ENCODE measurements at places on chromosomes 13 and 19.

DNA sequence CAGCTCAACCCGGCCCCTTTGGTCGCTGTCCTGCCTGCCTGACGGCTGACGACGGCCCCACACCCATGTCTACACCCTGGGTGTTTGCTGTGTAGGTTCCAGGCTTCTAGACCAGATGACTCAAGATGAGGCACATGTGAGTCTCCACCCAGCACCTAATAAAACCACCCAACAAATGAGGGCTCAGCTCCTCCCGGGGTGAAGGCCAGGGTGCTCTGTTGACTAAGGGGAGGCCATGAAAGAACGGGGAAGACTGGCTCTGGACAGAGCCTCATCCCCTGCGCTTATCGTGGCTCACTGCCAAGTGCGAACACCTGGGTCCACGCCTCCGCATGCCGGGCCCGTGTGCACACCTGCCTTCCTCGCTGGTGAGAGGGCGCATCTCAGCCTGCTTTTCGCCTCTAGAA, 39.6 kb downstream of the COL4A2 start:
- no peak for DNase-seq

DNA sequence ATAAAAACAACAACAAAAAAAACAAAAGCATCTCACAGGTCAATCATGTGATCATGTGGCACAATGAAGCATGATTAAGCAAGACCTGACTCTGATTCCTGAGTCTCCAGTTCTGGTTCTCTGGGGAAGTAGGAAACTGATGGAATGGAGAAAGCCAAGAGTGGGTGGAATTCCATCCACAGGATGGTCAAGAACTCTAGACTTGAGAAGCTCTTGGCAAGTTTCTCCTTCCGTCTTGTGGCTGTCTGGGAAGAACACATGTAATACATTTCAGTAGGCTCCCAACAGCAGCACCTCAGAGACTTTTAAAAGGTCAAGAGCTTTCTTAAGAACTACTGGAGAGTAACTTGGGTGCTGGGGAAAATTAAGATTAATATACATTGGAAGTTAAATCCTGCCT, 78.6 kb upstream of the TSHZ3 start:
- DNase-seq: no peak

DNA sequence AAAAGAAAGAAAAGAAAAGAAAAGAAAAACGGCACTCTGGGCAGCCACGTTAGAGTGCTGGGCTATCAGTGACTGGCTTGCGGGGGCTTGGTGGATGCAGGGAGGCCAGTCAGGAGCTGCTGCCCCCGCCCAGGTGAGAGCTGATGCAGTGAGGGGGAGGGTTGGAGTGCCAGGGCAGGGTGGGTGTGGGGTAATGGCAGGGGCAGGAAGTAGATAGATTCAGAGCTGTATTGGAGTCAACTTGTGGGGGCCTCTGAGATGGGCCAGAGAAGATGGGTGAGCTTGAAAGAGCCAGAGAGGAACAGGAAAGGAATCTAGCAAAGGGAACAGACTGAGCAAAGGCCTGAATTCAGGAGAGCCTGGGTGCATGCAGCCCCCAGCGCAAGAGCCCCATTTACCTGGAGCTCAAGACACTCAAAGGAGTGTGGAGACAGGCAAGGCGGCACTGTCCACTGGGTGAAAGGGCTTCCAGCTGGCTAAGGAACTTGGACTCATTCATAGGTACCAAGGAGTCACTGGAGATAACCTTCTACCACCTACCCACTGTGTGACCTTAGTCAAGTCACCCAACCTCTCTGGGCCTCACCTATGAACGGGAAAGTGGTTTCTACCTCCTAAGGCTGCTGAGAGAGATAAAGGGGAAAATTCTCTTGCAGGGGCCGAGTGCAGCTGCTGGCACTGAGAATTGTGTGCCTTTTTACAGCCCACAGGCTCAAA, 20.2 kb downstream of the VSTM2B start:
- DNase-seq: peak; percentile 8

DNA sequence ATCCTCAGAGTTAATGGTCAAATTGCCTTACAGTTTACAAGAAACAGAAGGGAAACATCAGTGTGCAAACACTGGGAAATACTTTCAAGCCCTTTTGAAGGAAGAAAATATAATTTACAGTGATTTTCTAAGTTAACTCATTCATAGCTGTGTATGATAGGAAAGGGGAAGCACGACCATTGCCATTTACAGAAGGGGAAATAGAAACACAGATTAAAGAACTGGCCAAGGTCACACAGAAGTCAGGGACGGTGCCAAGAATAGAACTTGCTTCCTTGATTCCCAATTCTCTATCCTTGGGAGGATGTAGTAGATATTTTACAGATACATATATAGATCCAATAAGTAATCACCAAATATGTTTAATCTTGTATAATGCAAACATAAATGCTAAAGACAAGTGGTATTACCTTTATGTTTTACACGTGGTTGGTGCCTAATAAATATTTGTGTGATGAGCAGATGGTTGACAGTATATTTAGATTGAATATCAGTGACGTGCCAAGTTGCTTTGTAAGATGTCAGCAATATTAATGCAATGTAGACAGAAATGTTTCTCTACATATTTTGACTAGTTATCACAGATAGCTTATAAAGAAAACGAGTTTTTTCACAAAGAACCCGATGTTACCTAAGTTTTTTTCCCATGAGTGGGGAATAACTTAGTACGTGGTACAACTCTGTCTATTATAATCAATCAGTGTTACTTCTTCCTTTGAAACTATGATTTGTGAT, 73.1 kb downstream of the FLT1 start:
- DNase-seq: no peak

DNA sequence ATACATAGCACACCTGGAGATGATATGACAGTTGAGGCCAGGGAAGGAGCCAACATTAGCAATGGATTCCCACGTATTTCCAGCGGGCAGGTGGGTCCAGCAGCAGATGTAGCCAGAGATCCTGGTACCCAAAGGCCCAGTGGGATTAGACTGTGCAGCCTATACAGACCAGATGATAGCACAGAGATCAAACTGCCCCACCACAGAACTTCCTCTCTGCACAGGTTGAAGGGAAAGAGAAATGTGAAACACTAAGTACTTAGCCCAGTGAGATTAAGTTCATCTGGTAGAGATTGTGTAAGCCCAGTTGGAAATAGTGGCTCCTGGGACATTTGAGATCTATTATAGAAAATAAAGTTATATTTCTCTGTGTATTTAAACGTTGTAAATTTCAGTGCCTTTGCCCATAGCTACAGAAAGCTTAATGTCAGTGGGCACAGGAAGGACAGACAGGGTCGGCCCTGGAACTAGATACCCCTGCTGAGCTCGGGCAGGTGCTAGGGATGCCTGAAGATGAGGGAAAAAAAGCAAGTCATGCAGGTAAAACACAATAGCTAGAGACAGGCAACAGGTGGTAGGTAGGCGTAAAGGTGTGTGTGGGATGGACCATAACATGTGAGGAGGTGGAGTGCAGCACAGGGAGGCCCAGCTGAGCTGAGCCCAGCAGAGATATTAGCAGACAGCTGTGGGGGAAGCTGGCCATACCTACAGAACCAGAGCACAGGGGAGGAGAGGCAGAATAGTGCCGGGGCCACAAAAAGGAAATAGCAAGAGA, 27.3 kb upstream of the SPATA13 start:
- DNase-seq: no peak

DNA sequence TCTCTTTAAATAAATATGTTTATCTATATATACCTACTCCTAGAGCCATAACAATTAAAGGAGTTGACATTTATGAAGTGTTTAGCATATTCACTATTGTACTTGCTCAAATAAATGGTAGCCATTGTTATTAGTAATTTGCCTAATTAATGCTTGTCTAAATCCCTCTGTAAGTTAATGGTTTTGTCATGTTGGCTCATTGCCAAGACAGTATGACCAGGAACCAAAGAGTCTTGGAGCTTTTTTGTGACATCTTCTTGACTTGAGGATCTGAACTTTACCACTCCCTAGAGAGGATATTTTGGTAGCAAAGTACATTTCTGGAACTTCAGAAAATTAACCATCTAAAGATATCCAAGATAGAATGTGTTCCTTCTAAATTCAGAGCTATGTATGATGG, 15.5 kb downstream of the FRY start:
- DNase-seq: no peak

- DNase-seq: no peak
Measured at GRCh38 chr13:103066079-103066780, at the start of gene SLC10A2. TSS of gene SLC10A2 (minus strand) at chr13:103066417. CDS start at chr13:103066249, 168 bp downstream.

DNA sequence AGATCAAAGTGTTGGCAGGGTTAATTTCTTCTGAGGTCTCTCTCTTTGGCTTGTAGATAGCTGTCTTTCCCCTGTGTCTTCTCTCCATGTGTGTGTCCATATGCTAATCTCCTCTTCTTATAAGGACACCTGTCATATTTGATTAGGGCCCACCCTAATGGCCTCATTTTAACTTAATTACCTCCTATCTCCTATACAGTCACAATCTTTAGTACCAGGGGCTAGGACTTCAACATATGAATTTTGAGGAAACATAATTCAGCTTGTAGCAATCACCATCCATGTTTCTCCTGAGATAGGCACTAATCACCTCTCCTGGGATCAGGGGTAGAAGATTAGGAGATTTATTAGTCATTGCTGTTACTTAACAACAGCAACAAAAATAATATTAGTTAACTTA, 196.1 kb upstream of the RXFP2 start:
- DNase-seq: no peak

GRCh38 chr13:34086281-34086680, 268.3 kb downstream of the RFC3 start:
- DNase-seq: no peak
